ENCODE measurements at places on chromosomes 6 and 20.

DNA sequence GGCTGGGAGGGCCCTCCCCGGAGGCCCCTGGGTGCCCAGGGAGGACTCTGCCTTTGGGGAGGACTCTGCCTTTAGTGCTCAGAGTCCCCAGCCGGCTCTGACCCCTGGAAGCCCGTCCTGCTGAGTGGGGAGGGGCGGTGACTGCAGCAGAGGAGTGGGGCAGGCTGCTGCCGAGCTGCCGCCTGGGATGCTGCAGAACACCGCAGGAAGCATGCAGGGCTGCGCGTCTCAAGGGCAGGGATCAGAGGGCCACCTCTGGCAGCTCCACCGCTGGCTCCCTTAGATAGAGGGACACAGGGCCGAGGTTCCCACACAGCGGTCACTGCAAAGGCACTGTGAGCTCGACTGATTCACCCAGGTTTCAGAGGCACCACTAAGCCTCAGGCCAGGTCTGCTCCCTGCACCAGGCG is 82.2 kb upstream of the GATA5 start:
- DNase-seq = no peak

DNA sequence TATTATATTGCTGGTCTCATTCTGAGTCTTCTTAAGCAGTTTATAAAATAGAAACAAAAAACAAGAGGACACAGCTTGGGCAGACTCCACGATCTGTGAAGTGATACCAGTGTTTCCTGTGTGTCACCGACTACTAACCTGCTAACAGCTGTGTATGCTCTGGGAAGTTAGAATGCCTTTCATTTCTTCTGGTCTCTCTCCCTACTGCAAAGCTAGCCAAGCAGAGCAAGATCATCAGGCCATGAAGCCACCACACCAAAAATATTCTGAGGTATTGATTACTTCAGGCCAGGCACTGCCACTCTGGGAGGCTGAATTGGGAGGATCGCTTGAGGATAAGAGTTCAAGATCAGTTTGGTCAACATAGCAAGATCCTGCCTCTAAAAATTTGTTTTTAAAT is 46.9 kb upstream of the SMIM29 start:
- DNase-seq = peak; percentile 69

DNA sequence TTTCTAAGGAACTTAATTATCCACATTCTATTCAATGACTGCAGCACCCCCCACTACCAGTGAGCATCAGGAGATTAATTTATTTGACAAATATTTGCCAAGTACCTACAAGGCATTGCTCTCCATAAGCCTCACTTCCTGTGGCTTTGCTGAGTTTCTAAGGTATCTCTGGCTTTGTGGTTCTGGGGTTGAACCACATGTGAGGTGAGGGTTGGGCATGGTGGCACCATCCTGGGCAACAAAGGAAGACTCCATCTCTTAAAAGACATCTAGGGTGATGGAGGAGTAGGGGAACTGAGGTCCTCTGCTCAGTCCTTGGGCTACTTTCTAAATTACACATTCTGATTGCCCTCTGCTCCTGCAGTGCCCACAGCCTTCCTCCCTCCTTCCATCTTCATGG is 25.5 kb upstream of the WFDC2 start:
- no peak for DNase-seq

- DNase-seq = no peak
Measured at GRCh38 chr6:121748850-121749249, 313.4 kb downstream of the GJA1 start.

GRCh38 chr20:41717483-41717882 is 99.3 kb upstream of the CHD6 start:
- DNase-seq = no peak

GRCh38 chr20:3734111-3734843 is 1.8 kb downstream of the HSPA12B start:
- DNase-seq = no peak

DNA sequence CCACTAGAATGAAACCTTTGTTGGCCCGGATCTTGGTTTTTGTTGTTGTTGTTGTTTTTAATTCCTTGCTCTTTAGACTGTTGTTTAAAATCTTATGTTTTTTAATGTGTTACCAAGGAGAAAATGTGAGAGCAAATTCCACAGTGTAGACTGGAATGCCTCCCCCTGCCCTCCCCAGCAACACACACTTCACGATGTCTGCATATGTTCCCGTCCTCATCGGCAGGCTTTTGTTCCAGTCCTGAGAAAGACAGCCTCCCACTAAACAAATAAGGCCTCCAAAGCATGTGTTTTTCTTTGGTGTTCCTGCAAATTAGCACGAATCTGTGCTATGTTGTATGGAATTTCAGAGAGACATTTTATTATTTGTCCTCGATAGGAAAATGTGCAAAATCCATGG is 263.3 kb upstream of the QKI start:
- DNase-seq = no peak

- DNase-seq = no peak
Measured at GRCh38 chr6:23218751-23219150, 649.4 kb downstream of the HDGFL1 start.

- no peak for DNase-seq
Measured at GRCh38 chr6:2505624-2506023, 245.1 kb downstream of the MYLK4 start.

DNA sequence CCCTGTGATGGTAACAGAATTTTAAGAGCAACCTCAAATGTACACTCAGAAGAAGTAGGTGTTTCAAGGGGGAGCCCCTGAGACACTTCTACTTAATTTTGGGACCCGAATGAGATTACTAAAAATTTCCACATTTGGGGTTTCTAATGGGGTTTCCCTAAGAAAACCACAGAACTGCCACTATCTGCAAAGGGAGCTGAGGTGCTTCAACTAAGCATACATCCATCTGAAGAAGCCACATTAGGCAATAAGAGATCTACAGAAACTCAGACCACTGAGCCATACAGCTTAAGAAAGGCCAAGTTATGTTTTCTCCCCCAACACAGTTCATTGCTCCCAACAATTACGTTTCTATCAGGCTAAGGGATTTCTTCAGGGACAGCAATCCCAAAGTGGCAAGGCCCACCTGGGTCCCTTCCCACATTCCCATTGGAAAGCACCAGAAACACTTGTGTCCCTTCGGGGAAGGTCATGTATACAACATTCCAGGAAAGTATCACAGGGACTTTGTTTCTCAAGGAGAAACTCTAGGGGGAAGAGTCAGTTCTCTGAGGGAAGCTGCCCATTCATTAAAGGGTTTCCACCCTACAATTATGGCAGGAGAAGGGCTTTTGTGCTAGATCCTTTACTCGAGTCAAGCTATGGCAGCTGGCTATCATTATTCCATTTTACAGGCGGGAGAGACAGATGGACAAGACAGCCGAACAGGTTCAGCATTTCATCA is 5.0 kb downstream of the BCL2L1 start:
- no peak for DNase-seq

DNA sequence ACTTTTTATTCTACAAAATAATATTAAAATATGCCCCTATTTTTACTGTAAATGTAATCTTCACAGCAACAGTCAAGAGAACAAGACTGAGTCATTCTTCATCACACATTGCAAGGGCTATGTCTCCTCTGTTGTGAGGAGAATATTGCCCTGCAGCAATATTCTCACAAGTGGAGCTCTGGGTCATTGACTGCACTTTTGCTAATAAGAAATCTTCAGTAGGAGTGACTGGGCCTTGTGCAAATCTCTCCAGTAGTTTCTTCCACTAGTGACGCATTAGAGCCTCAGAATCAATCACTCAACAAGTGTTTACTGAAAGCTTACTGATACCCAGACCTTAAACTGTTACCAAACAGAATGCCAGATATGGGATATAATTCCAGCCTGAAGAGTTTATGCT is 49.1 kb downstream of the LAMA2 start:
- peak; percentile 61 for DNase-seq

DNA sequence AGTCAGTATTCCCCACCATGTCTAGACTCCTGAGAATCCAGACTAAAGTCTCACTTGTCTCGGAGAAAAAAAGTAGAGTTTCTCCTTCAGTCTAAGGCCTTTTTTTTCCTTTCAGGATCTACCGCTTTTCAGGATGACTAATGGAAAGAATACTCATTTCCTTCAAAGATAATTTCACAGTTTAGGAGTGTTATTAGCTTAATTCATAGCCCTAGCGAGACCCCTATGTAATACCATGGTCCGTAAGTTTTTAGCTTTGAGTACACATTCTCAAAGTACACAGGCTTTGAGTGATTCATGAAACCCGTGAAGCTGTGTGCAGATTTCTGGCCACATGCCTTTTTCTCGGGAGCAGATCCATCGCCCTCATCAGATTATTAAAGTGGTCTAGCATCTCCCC is 133.1 kb downstream of the SOX4 start:
- no peak for DNase-seq

DNA sequence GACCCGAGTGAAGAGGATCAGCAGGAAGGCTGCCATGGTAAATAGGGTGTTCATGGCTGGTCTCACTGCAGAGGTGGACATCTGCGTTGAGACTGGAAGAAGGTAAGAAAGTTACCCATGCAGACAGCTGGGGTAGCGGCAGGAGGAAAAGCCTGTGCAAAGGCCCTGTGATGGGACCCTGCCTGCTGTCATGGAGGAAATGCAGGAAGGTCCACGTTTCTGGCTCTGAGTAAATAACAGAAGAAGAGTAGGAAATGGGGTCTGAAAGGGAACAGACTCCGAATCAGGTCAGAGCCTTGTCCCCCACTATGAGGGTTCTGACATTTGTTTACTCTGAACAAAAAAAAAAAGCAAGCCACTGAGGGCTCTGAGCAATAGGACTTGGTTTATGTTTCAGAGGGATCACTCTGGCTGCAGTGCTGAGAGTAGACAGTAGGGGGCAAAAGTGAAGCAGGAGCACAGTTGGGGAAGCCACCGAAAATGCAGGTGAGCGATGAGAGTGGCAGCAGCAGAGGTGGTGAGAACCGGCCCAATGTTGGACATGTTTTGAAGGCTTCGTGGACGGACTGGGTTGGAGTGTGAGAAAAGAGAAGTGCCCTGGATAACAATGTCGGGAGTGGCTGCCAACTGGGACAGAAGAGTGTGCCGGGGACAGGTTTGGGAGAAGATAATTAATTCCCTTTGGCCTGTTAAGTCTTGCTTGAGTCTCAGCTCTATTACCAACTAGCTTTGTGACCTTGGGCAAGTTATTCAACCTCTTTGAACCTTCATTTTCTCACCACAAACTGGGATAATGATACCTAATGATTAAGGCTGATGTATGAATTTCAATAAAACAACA is 57.9 kb upstream of the MAP7 start:
- peak; percentile 80 for DNase-seq

GRCh38 chr6:81901551-81901966 is 149.1 kb upstream of the TENT5A start:
- DNase-seq = no peak

- DNase-seq = peak; percentile 81
Measured at GRCh38 chr6:108562503-108562993, 1.8 kb downstream of the FOXO3 start.

DNA sequence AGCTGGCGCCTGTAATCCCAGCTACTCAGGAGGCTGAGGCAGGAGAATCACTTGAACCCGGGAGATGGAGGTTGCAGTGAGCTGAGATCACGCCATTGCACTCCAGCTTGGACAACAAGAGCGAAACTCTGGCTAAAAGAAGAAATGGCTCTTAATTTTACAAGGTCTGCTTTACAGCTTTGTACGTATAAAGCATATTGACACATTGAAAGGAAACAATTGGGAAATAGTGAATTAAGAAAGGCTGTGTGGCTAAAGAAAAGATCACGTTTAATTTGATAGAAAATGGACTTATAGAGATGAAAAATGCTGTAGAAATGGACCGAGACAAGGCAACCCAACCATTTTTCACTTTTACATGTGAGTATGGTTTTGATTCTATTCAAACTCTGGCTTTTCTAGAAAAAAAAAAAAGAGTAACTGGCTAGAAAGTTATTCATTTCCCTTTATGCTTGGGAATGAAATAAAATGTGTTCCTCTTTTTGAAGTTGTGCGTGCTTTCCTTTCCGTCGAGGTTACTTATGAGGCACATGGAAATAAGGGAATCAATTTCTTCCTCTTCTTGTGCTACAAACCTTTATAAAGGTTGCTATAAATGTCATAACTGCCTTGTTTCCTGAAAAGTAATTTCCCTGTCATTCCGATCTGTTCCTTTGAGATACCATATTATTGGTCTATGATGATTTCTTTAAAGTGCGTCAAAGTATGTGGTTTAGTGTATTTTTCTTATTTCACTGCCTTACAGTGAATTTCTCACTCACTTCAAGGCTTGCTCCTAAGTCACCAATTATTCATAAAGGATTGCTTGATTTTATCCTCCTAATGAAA is 29.4 kb downstream of the PFDN4 start:
- no peak for DNase-seq

DNA sequence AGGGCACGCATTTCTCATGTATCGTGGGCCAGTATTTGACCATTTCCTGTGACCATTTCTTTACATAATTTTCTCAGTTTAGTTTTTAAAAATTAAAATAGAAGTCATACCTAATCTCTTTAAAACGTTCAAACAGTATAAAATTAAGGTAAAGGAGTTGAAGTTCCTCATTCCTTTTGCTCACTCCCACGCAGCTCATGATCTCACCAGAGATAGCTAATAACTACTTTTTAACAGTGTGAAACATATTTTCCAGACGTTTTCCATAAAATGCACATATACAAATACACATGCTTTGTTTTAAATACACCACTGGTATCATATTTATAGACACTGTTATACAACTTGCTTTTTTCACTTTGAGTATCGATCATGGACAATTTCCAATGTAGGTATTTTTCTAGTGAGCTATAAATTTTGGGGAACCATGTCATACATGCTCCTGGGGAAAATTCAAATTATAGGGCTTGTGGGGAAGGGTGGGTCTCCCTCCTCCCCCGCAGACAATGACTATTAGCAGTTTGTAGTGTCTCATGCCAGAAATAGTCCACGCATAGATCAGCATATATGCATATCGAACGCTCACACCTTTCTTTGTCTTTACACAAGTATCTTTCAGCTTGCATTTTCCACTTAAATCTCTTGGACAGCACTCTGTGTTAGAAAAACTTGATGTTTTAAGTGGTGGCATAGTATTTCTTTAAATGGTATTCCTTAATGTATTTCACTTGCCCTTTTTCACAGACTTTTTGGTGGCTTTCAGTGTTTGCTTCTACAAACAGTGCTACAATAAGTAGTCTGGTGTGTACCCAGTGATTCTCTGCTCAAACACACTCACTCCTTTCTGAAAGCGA is 145.5 kb upstream of the ZNF217 start:
- DNase-seq = no peak

GRCh38 chr6:160073272-160073671 is 48.3 kb upstream of the SLC22A1 start:
- DNase-seq = no peak

DNA sequence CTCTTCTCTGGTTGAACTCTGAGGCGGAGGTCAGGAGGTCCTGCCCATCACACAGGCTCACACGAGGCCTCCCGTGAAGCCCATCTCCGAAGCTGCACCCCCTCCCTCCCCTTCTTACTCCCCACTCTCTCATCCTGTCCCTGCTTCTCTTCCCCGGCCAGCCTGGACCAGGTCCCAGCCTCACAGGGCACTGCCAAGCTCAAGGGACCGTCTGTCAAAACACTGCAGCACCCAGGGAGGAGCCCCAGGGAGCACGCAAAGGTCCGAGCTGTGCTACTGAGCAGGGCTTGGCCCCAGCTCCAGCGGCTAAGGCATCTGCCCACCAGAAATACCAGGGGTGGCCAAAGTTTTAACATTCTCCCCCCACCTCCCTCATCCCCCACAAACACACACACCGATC is 70.0 kb downstream of the PSMG4 start:
- no peak for DNase-seq

Data from IMR-90 (cell line).